ENCODE measurements at places on chromosomes 7 and 10.

GRCh38 chr7:38753347-38753746, 122.2 kb upstream of the AMPH start:
- no peak for DNase-seq

- DNase-seq, result no peak
These were observed 106.8 kb upstream of the APBB1IP start for GRCh38 chr10:26331371-26331770.

GRCh38 chr7:106216517-106216922, 68.3 kb downstream of the NAMPT start:
- no peak for DNase-seq

GRCh38 chr10:34028936-34029335, 694.5 kb upstream of the NRP1 start:
- DNase-seq, result no peak

DNA sequence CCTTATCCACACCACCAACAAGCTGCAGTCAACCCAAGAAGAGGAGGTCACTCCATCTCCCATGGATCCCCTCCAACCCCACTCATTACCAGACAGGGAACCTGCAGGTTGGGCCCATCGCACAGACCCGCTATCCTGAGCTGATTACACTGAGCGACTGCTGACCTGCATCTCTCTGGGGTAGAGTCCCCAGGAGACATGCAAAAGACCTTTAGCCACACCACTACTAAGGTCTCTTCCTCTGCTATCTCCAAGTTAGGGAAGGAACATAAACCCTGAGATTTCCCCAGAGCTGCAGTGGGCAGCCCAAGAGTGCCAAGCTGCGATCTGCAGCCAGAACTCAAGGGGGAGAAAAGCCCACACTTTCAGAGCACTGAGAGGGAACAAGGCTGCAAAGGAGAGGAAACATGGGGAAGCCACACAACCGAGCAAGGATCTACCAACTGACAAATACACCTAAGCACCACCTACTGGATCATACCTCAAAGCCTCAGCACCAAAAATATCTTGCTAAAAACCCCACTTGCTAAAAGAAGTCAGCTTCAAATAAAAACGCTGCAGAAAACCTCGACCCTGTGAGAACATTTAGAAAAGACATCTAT, 298.2 kb downstream of the SORCS1 start:
- no peak for DNase-seq

DNA sequence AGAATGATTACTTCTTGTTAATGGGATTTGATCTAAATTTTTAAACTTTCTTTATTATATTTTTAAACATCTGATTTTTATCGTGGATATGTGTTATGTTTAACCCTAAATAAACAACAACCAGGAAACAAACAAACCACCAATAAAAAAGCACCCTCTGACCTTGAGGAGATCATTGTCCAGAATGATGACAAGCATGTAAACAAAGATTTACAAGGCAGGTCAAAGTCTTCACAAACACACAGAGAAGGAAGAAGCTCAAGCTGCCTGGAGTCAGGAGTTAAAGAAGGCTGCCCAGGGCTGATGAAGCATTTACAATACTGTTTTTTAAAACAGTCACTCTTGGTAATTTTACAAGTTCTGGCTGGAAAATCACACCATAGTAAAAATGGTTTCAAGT, 31.0 kb upstream of the EGFR start:
- no peak for DNase-seq

DNA sequence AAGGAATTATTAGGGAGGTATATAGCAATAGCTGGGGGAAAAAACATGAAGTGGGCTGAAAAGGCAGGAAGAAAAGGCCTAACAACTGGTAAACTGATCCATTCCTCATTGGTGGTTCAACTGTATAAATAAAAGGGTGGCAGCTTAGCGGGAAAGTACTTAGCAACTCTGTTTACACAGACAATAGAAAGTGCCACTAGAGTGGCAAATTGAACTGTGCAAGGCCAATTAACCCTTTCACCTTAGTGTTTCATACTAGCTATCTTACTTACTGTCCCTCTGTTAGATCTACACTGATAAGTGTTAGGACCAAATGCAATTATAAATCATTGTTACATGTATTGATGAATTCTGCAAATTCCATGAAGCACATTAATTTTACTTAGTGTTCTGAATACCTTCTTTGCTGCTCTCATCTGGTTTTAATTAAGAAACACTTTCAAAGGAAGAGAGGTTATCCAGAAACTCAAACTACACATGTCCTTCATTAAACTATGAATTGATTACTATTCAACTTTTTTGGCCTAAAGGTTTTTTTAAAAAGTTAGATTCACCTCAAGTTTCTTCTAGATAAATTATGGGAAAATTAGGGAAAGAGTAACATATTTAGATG, 28.0 kb downstream of the DNAJC1 start:
- DNase-seq, result peak; percentile 85

DNA sequence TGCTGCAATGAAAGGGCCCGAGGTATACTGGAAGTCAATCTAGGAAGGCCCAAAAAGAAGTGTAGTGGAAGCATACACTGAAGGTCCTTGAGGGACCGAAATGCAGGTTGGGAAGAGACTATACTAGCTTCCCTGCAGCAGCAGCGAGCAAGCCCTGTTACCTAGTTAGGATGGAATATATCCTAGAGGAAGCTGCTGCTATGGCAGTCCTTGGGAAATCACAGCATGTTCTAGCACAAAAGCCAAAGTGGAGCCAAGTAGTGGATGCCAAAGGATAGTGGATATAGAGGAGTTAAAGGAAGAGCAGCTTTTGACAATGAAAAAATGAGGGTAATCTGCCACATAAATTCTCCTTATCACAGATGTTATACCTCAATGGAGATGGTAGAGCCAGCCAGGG, 123.8 kb upstream of the STARD3NL start:
- DNase-seq, result no peak

DNA sequence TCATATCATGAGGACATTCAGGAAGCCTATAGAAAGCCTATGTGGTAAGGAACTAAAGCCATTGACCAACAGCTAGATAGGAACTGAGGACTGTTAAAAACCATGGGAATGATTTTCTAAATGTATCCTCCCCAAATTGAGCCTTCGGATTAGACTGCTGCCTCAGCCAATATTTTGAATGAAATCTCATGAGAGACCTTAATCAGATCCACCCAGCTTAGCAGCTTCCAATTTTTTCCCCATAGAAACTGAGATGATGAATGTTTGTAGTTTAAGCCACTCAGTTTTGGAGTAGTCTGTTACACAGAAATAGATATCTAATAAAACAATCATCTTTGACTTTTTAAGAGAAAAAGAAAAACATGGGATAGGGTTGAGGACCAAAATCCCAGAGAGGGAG, 292.0 kb downstream of the HPSE2 start:
- no peak for DNase-seq

DNA sequence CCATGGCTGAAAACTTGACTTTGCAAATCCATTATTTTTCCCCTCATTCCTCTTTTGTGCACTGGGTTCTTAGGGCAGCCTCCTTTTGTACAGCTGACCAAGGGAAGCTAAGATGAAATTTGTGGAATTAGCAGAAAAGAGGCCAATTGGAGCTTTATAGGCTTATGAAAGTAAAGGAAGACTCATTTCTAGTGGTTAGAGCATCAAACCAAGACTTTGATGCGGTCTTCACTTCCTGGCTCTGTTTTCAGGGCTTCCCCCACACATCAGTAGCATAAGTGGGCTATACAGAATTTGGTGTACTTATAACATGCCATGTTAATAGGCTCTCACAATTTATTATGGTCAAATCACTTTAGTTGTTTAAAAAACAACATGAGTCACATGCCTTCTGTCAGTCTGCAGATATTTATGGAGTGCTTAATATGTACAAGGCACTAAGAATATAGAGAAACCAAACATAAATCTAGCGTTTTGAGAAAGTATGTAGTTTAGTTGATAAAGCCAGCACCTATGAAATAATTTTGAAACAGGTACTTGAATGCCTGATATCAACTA, 5.7 kb downstream of the AUTS2 start:
- no peak for DNase-seq

DNA sequence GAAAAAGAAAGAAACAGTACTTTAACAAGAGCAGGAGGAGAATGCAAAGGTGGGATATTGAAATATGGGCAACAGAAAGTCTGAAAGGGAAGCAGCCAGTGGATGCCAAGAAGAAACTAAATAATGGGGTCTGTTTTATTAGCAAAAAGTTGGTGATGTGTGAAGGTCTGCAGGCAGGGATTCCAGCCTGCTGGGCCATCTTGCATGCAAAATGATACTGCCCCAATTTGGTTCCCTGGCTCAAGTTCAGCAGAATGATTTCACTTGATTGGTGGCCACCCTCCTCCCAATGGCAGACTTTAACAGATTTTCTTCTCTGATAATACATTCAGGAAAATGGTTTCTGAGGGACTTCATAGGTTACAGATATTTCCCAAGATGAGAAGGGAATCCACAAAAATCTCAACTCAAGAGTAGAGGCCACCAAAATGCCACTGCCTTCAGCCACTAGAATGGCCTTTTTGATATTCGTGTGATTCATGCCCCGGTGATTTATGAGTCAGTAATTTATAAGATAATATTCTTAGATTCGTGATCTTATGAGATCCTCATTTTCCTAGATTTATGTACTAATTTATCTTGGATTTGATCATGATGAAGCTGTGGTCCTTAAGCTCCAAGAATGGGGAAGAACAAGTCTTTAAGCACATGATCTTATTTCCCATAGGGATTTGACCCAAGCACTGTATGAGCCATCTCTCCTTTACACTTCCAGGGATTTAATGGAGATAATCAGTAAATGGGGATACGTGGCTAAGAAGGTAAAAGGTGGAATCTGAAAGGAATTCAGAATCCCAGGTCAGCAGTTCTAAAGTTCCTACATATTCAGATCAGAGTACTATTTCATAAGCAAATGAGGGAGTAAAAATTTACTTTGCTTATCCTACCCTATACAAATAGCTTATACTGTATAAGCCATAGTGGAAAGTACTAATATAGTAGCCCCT, 32.3 kb upstream of the ADD3 start:
- no peak for DNase-seq

DNA sequence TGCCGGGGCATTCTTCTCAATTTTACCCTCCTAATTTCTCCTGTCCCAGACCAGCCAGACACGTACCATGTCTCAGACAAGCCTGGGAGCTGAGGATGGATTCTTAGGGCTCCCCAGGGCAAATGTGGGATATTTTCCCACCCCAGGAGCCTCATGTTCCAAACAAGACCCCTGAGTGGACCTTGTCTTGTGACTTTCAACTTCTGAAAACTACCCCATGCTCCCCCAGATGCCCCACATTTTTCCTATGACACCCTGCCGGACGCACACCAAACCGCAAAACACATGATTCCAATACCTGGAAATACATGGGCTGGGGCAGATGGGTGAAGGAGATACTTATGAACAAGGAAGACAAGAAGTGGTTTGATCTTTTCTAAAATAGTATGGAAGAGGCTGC, 874 bp downstream of the GIMAP5 start:
- DNase-seq, result no peak

- no peak for DNase-seq
These were observed 49.5 kb upstream of the CALD1 start for GRCh38 chr7:134729895-134730294.

DNA sequence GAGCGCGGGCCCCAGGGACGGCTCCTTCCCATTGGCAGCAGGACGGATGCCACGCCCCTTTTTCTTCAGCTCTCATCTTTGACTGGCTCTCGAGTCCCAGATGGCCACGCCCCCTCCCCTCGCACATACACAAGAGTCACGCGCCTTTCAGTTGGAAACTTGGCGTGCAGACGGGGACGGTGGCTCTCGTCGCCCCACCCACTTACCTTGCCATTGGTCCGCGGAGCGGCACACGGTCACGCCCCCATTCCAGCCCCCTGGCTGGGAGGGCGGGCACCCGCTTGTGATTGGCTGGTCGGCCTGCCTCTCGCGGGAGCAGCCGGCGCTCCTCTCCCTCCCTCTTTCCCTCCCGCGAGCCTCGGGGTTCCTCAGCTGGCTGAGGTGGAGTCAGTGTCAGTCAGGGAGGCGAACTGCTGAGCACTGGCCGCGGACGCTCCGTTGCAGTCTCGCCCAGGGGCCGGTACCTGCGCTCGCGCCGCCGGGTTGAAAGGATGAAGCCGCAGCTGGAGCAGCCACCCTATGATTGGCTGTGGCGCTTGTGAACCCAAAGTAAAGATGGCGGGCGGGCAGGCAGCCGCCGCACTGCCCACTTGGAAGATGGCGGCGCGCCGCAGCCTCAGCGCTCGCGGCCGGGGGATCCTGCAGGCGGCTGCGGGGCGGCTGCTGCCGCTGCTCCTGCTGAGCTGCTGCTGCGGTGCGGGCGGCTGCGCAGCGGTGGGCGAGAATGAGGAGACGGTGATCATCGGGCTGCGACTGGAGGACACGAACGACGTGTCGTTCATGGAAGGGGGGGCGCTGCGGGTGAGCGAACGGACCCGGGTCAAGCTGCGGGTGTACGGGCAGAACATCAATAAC, at the start of gene CNNM2:
TSS of gene CNNM2 (plus strand) at position 333 of the 855 bp plus-strand sequence. CDS start at position 520, 187 bp downstream.
- DNase-seq, result peak; percentile 99

DNA sequence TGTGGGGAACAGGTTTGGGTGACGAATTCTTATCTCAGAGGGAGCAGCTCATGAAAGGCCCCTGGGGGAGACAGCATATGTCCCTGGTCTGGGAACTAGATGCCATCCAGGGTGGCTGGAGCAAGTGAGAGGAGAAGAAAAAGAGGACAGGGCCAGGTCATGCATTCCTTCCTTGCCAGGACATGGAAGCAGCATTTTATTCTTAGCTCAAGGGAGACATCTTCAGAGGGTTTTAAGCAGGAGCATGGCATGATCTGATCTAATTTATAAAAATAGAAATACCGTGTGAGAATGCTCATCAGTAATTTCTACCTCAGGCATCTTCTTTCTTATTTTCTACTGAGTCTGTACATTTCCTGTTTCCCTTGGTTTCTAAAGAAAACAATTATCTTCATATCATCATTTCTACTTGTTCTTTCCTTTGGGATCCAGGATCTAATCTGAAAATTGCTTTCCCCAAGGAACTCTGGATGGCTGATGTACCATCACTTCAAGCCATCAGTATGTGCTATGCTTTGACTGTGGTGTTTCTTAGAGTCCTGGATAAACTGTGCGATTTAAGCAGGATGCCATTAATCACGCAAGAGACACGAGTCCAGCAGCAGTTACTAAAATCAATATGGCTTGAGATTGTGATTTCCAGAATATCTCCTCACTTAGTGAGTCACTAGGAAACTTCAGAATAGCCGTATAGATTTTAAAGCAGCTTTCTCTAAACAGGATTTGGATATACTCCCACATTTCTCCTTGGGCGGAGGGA, 386.2 kb downstream of the GALNT17 start:
- no peak for DNase-seq

- no peak for DNase-seq
These were observed 219.5 kb downstream of the GLI3 start for GRCh38 chr7:42017349-42017986.

DNA sequence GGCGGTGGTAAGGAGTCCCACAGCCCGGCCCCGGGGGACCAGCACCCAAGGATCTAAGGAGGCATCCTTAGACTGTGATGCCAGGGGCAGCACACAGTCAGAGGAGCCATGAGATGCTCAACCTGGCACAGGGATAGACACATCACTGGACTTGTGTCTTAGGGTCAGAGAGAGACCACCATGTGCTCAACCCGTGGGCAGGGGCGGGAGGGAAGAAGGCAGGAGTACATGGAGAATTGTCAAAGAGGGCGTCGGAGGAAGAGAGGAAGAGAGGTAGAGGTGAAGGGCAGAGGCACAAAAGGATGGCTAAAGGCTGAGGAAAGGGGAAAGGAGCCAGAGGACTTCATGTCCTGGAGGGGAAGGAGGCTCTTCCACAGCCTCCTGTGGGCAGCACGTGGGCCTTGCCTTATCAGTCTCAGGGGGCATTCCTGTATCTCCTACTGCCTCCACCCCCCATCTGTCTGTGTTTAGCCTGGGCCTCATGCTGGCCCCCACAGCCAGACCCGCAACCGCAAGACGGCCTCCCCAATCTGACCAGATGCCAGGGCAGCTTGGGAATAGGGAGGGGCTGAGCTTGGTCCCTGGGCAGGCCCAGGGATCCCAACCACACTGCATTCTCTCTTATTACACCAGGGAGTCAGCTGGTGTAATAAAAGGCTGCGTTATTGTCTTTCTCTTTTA, 2.2 kb downstream of the ADCY1 start:
- no peak for DNase-seq
